EL (cell line): ENCODE measurements at places on chromosomes 7 and 10.

DNA sequence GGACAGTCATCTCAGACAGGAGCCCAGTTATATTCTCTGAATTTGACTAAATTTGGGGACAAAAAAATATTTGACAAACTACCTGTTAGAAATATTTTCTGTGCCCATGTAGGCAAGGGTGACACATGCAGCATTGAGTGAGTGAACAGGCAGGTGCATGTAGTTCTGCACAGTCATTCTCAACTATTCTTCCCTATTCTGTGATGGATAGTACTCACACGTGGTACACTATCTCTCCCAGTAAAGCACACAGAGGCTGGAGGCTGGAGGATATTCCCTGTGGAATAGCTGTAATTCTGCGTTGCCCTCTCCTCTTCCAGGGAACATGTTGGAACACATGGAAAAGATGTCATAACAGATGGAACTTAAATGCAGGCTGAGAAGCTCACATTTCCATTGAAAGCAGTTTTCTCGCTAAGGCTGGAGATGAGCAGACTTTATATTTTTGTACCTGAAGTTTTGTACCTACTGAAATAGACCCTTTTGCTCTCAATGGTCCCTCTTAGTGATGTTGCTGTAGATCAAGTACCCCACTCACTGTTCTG, 75.0 kb downstream of the GPR141 start:
- no peak for DNase-seq

DNA sequence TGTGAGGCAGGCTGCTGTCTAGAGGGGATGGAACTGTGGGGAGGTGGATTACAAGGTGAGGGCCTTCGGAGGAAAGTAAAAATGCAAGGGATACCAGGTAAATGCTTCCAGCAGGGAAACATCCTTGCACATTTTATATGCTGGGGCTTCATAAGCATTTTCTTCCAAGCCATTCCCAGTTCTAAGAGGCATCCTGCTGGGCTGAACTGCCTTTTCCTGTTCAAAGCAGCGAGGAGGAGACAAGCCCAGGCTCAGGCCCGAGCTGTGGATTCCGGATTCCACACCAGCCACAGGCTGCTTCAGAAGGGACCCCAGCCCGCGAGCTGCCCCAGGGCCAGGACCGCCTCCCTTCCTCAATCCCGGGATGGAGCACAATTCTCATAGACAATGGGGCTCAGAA, 249.7 kb downstream of the TNS3 start:
- DNase-seq: no peak

DNA sequence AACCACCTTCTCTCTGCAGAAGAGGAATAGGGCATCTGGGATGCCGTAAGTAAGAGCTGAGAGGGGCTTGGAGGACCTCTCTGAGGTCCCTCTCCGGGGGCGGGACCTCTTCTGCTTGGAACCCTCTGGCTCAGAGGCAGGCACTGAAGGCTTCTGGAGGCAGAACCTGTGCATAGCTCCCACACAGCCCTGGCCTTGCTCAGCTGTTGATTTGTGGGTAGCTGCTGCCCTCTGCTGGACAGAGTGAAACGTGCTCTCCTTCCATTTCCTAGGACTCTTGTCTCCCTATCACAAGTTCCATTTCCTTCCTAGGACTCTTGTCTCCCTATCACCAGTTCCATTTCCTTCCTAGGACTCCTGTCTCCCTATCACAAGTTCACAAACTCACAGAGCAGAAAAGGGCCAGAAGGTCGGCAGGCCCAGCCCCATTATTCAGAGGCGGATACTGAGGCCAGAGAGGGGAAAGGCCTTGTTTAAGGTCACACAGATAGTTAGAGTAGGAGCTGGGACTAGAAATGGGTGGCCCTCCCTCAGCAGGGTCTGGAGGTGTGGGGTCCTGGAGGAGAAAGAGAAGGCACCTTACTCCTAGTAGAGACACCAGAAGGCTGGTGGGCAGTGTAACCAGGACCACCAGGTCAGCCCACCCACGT, 30.3 kb upstream of the GARS1 start:
- DNase-seq: peak; percentile 83

DNA sequence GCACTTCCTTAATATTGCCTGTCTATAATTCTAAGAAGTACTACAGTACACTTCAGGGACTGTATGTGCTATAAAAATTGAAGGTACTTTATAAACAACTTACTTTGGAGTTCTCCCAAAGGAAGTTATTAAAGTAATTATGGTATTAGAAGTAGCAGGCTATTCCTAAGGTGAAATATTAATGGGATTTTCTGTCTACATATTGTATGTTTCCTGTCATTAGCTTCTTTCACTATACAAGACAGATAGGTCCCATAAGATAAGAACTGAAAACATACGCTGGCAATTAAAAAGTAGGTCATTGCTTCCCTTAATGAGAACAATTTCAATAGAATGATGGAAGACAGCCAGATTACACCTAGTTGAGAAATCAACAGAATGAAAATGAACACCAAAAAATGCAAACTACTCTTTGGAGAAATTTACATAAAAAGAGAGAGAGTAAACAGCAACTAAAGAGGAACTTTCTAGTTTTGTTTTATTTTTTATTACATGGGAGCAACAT, 147.0 kb downstream of the HBP1 start:
- DNase-seq: no peak

DNA sequence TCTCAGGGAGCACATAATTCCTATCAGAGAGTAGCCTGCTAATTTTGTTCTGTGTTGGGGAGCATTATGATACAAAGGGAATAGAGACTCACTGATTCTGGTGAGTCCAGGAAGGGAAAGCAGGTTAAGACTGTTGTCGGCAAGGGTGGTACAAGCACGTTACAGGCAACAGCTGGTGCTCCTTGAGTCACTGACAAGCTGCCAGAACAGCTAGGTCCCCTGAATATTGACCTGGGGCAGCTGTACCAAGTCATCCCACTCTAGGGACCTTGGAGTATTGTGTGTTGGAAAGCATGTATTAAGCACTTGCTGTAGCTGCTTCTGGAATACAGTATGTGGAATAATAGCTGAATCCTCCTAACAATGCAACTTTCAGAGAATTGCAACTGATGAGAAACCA, 37.0 kb upstream of the GLCCI1 start:
- DNase-seq: no peak

- DNase-seq: no peak
Measured at GRCh38 chr10:112456533-112456932, 9.5 kb downstream of the VTI1A start.

DNA sequence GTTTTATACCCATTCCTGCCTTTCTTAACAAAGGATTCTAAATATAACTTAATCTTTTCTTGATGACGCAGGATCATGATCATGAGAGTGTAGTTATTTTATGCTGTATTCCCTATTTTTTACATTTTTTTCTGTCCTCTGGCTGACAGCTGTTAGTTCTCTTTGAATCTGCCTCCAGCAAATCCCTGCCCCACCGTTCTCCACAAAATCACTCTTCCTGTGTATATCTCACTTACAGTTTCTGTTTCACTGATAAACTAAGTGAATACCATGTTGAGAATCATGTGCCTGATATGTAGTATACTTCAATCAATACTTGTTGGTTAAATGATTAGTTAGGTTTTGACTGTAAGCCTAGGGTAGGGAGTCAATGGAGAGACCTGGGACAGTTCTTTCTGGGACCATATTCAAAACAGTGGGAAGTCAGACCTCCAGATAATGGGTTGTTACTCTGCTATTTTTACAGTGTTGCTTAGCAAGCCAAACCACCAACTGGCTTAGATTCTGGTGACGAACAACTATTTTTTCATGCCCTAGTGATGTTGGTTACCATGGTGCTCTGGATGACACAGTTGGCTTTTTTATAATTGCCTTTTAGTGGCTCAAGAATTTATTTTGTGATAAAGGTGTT, 12.8 kb downstream of the CNNM1 start:
- DNase-seq: no peak

DNA sequence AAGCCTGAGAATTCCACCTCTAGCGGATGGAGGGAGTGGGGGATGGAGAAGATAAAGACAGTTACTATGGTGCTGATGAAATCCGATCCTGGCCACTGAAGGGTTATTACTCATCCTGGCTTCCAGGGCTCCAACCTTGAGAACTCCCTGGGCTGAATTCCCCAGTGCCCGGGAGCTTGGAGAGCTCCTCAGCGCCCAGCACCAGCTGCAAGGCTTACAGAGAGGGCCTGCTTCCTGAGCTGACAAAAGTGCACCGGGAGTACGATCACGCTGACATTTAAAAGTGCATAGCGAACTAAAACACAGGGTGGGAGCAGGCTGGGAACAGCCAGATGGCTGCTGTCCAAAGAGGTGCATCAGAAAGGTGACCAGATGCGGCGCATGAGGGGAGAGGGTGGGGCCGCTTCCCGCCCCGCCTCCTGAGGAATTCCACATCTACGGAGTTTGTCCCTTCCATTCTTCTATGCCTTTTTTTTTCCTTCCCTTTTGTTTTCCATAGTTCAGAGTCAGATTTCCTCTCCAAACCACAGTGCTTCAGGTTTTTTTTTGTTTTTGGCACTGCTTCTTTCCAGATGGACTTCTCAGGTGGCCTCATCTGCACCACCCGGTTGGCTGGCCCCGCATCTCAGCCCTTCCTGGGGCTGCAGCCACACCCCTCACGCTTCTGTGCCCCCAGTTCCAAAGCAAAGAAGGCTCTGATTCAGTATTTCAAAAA, 62.4 kb upstream of the MKRN1 start:
- DNase-seq: peak; percentile 95

GRCh38 chr10:79306644-79307220, 40.5 kb upstream of the PPIF start:
- DNase-seq: no peak

DNA sequence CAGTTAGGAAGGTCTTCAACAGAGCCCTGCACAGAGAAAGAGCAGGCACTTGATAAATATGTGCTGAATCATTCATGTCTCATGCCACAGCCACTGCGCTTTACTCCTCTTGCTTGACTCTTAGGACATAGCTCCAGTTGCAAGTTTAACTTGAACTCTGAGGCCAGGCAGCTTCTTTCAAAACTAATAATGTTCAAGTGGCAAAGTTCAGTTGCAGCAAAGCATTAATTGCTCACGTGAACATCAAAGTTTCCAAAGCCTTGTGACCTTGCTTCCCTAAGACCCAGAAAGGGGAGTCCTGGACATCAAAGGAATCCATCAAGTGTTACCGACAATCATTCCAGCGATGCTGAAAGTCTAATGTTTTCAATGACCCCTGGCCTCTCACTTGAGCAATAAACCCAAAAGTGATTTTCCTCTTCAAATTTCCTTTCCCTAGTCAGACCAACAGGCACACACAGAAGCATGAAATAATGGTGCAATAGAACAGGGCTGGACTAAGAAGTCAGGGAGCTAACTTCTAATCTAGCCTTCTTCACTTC, 21.8 kb upstream of the TECTB start:
- DNase-seq: peak; percentile 68

- peak; percentile 39 for DNase-seq
Measured at GRCh38 chr10:22736134-22736533, 21.8 kb upstream of the PIP4K2A start.

GRCh38 chr10:44949127-44949802, 10.3 kb upstream of the RASSF4 start:
- DNase-seq: no peak

DNA sequence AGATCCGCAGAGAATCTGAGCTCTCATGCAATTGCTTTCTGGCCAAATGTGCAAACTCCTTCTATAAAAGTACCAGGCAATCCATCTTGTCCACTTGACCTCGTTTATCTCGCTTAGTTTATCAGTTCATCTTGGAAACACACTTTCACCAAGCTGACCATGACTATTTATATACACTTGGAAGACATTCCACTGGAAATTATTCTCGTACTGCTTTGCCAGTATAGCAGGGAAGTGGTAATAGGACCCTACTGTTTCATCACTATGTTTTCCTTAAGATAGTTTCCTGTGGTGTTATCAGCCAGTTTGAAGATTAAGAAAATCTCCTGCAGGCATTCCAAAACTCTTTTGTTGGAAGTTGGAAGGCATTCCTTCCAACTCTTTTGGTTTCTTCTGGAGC, 115.3 kb upstream of the FAM171A1 start:
- peak; percentile 30 for DNase-seq

DNA sequence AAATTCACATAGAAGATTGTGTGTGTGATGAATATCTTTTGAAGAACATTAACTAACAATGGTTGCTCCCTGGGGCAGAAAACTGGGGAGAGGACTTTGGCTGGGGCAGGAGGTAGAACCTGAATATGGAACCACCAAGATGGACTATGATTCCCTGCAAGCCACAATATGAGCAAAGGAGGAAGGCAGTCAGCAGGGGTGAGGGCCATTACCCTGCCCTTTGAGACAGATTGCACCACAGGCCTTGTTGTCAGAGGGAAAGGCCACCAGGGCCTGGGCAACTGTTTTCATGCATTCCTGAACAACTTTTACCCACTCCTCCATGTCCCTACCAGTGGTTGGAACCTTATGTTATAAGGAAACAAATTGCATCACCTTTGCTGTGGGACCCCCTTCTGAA, 670.1 kb upstream of the POM121L12 start:
- no peak for DNase-seq

- DNase-seq: peak; percentile 70
Measured at GRCh38 chr10:114691442-114691941, 33.4 kb upstream of the ABLIM1 start.

DNA sequence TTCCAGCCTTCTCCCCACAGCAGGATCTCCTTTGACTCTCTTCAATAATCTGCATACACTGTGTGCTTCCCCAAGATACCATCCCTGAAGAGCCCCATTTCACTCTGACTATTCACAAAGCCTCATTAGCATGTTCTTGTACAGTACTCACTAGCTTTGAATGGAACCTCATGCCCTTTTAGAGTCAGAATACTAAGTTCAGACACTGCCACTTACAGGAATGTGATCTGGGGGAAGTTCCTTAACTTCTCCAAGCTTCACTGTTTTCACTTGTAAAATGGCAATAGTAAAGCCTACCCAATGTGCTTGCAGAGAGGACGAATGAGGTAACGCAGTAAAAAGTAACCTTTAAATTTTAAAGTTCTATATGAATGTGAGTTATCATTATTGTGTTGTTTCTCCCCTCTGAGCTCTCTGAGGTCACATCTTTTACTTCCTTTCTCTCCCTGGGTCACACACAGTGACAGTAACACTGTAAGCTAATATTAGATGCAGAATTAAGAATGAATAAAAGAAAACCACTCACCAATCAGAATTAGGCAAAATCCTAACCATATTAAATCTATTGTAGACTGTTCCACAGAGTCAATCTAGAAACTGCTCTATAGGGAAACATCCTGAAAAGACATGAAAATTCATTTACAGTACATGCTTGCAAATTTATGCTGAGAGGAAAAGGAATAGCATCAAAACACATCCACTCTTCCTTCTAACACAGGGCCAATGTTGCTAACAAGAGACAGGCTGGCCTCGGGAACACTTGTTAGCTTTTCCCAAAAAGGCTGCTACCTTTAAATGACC, 64.2 kb upstream of the IL6 start:
- DNase-seq: no peak

DNA sequence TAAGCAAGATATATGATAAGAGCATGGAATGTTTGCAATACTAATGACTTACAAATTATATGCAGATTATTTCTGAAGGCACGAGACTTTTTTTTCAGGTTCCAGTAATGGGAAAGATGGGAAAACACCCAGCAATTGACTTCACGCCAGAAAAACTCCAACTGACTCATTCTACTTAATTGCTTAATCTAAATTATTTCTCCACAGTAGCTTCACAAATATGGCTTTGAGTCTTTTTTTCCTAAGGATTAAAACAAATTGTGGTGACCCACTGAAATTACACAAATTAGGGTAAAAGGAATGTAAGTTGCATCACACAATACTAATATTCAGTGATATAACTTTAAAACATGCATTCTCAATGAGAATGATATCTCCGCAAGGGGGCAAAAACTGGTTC, 138.7 kb downstream of the GNAI1 start:
- peak; percentile 64 for DNase-seq

- no peak for DNase-seq
Measured at GRCh38 chr7:102843850-102844249, 69.0 kb upstream of the LRRC17 start.
